ENCODE measurements at places on chromosomes 5 and 9.
A peak's percentile ranks its signal among the peaks of the same experiment; 100 is the strongest.

GRCh38 chr5:157613385-157614245 lies 38.0 kb upstream of the ADAM19 start:
- DNase-seq = no peak

GRCh38 chr9:21286099-21286498 lies 19.0 kb downstream of the IFNA5 start:
- no peak for DNase-seq

DNA sequence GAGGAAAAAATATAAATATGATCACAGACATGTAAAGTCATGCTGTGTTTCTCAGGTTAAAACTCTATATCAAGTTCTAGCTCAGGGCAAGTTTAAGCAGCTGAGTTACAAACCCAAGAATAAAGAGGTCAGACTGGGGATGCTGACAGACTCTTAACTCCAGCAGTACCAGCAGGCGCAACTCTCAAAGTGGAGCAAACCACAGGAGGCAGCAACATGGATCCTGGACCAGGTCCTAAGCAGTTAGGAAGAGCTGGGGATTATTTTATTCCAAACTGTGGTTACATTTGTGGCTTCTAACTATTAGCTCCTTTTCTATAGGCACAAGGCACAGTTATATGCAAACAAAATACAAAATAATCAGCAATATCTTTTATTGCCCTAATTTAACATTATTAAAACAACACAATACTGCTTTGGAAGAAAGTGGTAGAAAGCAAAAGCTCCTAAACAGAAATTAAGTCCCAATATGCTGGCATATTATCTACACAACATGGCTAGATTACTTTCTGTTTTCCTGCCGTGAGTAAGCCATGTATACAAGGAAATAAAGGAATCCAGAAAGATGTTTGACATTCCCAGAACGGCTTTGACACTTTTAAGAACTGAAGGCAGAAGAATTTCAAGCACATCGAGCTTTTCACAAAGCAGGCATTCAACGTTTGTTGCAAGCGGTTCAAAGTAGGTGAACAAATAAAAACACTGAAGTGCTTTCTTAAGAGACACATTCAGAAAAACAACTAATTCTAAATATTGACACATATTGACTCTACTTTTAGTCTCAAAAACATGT lies 378.8 kb upstream of the ZNF608 start:
- no peak for DNase-seq

- DNase-seq = peak; percentile 69
Measured at GRCh38 chr9:132164604-132165362, 2.9 kb downstream of the NTNG2 start.

- peak; percentile 48 for DNase-seq
Measured at GRCh38 chr5:16889972-16890519, 46.0 kb downstream of the MYO10 start.

DNA sequence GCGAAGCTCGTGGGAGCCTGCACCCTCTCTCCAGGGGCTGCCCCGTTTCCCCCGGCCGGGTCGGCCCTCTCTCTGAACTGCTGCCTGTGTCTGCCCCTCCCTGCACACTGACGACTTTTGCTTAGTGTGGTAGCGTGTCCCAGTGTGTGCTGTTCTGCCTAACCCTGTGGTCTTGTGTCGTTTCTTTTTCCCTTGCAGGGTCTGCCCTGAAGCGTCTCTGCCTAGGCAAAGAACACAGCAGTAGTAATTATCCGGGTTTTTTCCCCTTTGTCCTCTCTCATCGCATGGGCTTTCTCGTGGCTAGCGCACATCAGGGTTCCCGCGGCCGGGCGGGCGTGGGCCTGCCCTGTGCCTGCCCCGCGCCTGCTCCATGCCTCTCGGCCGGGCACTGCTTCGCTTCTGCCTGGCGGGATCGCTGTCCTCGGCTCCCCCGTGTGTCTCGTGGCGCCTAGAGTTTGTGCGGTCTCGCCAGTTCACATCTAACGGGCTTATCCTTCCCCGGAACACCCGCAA lies 122.7 kb downstream of the WNK2 start:
- no peak for DNase-seq

DNA sequence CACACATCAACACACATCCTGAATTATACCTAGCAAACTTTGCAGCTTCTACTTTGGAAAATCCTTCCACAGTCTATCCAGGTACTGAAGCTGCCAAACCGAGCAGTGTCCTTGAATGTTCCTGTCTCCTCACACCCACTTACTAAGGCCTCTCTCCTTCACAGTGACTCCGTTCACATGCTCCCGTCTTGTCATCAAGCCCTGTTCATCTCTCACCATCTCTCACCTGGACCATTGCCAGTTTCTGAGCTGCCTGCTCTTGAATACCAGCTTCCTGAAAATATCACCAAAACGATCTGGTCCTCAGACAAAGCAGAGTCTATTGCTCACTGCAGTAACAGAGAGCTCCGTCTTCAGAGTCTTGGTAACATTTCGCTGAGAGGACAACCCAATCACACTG lies 57.4 kb downstream of the GCNT1 start:
- no peak for DNase-seq

- DNase-seq = no peak
Measured at GRCh38 chr5:148633067-148633377, 21.3 kb downstream of the HTR4 start.

GRCh38 chr9:71814815-71815214 lies 46.5 kb upstream of the CEMIP2 start:
- DNase-seq = peak; percentile 36

DNA sequence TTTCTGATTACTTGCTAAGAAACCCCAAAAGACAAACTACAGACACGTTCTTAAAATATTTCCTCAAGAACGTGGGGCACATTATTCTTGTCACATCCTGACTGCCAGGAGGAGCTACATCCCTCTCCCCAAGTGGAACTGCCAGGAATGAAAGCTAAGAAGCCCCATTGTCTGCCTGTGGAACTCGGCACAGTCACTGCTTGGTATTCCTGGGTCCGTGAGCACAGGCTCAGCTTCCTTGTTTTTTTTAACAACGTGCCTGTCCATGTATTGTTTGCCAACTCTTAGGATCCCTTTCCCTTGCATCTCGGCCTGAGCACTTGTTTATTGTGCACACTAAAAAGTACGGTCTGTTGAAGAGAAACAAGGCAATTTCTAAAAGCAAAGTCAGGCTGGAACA lies 47.0 kb upstream of the SELENOP start:
- no peak for DNase-seq

DNA sequence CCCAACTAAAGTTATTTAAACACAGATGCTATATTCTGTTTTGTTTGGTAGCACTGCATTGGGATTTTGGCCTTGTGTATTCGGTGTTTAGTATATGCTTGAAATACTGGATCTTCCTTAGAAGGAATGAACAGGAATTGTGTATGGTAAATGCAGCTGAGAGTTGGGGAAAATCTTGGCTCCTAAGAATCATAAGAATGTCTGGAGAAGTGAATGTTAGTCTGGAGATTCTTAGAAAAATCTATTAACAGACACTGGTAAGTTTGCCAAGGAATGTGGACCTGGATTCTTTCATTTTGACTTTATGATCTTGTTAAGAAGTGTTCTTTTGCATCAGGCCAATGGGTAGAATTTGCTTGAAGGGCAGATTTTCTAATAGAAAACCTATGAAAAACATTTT lies 38.9 kb downstream of the SNX30 start:
- DNase-seq = peak; percentile 43

DNA sequence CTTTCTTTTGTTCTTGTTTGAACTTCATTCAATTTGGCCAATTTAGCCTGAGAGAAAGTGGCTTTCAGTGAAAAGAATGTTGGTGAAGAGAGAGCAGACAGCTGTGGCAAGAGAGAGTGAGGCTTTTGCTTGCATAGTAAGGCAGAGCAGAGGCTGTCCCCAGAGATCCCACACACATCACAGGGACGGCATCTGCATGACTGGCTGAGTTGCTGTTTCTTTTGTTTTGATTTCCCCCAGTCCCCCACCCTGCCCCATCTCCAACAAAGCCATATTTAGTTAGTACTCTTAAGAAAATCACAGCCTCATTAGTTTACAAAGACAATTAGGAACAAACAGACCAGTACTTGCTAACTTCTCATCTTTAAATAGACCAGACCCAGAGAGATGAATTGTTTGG lies 363.9 kb upstream of the SEMA6A start:
- no peak for DNase-seq

DNA sequence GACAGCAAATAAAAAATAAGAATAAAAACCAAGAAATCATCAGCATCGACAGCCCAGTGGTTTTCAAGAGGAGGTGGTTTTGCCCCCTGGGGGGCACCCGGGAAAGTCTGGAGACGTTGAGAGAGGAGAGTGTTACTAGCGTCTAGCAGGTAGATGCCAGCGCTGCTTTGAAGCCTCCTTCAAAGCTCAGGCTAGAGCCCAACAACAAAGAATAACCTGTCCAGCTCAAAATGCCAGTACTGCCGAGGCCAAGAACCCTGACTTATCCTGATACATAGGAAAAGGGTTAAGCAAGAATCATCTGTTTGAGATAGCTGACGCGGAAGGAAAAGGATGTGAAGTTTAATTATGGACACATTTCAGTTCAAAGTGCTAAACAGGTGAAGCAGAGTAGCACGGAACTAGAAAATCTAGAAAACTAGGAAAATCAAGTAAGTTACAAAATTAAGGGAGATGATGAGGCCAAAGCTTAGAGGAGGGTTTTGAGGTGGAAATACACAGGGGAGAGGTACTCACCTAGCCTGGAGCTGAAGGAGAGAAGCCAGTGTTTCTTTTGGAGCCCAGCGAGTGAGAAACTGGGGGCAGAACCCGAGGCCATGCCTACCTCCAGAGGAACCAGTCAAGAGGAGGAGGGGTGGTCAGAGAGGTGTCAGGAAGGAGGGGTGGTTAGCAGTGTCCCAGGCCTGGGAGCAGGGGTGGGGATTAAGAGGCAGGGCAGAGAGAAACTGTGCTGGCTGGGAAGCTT lies 121.0 kb upstream of the RETREG1 start:
- DNase-seq = no peak

GRCh38 chr5:123046222-123046621 lies 9.7 kb upstream of the PPIC start:
- DNase-seq = no peak

DNA sequence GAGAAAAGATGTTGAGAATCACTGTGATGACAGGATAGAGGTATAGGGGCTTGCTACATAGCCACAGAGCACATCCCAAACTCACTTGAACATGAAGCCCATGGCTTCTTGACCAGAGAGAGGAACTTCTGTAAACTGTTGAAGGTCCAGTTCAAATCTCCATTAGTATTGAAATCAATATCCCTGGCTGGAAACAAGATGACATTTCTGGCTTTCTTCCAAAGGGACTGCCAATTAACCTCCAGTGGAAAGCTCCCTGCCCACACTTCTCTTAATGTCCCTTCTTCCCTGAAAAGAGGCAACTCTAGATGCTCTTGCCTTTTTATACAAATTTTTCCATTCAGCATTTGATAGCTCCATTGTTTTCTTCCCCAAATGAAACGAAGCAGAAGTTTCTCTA lies 612.1 kb downstream of the EBF1 start:
- no peak for DNase-seq

GRCh38 chr9:20023210-20023905 lies 234.5 kb upstream of the SLC24A2 start:
- DNase-seq = no peak

DNA sequence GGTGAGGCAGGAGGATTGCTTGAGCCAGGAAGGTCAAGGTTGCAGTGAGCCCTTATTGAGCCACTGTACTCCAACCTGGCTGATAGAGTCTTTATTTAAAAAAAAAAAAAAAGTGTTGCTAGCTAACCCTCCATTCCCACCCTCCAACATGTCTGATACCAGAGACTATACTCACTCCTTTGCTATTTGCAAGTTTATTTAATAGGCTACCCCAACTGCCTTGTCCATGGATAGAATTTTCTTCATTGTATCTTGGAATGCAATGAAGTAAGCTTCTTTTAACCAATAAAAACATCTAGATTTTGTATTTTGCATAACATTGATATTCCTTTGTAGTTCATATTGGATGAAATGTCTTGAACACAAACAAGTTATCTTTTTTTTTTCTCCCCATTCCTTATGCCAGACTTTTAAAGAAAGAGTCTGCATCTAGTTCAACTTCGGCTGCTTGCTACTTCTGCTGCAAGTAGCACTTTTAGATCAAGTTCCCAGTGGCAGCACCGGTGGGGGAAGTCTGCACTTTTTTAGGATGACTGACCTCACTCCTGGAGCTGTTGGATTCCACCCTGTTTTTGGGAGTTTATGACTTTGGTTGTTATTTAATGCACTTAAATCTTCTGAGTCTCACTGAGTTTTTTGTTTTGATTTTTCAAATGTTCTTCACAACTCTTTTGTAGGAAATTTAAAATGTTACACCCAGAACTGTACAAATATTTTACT lies 112.5 kb downstream of the UHRF2 start:
- DNase-seq = peak; percentile 15

- peak; percentile 90 for DNase-seq
Measured at GRCh38 chr9:75148561-75148960, 60.2 kb downstream of the OSTF1 start.

DNA sequence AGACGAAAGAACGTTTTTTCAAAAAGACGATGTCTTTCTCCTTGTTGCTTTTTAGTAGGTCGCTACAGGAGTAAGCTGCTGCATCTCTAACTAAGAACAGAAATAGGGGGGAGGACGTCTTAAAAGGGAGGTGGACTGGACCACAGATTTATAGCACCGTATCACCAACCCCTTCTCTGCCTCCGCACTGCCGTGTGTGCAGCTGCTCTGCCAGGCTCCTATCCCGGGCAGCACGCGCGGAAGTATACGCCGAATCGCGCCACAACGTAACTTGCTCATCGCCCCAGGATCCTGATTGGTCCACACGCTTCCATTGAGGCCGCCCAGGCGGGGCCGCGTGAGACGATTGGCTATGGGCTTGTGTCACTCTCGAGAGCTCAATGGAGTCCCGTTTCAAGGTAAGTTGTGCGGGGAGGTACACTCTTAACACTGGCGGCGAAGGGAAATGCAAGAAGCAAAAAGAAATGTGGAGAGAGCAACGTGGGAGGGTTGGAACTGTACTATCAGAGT lies at the start of gene ELAVL2:
TSS of gene ELAVL2 (minus strand) at position 121 of the 510 bp plus-strand sequence. CDS start 64,006 bp downstream, outside the sequence.
- peak; percentile 89 for DNase-seq

- DNase-seq = no peak
Measured at GRCh38 chr5:19546521-19546920, 441.5 kb downstream of the CDH18 start.

DNA sequence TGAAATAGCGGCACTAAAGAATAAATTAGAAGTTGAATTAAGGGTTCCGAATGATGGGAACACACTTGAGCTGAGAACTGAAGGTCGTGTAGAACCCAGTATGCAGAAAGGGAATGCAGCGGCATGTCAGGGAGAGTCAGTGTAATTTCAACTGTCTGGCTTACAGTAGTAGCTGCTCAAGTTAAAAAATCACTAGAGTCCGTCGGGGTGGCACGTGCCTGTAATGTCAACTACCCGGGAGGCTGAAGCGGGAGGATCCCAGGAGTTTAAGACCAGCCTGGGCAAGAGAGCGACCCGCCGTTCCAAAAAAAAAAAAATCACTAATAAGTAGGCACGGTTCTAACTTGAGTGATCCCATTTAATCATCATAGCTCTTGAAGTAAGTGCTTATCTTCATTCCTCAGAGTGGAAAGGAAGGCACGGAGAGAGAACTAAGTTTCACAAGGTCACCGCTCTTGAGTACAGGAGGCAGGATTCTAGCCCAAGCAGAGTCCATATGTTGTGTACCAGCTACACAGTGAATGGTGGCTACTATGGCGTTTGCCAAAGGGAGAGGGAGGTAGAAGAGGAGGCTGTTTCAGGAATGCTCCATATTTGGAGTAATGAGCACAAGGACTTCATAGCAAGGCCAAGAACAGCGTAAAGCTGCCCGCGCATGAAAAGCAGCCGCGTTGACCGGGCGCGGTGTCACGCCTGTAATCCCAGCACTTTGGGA lies 831 bp downstream of the RMRP start:
- DNase-seq = peak; percentile 68

- no peak for DNase-seq
Measured at GRCh38 chr5:62942384-62942783, 363.8 kb downstream of the LRRC70 start.

GRCh38 chr9:10008101-10008799 lies 604.6 kb downstream of the PTPRD start:
- DNase-seq = no peak
